ENCODE measurements at places on chromosomes 2 and 18.

DNA sequence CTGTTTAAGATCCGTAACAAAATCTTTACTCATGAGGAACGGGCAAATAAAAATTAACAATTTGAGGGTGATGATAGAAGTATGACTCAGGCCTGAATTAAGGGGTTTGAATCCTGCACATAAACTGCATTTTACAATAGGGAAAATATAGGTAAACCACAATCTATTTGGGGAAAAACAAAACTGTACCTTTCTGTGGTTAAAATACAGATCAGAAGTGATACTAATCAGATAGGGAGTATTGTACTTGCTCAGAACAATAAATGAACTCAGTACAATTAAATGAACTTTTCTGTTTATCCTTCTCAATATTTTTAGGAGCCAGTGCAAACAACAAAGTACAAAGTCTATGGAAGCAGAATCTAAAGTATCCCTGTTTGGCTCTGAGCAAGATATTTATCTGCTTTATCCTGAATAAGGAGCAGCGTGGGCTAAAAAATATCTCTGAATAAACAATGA lies 287.3 kb downstream of the ZNF385B start:
- no peak for DNase-seq

GRCh38 chr2:241702155-241703031 lies 554 bp downstream of the ING5 start:
- DNase-seq, result peak; percentile 93

DNA sequence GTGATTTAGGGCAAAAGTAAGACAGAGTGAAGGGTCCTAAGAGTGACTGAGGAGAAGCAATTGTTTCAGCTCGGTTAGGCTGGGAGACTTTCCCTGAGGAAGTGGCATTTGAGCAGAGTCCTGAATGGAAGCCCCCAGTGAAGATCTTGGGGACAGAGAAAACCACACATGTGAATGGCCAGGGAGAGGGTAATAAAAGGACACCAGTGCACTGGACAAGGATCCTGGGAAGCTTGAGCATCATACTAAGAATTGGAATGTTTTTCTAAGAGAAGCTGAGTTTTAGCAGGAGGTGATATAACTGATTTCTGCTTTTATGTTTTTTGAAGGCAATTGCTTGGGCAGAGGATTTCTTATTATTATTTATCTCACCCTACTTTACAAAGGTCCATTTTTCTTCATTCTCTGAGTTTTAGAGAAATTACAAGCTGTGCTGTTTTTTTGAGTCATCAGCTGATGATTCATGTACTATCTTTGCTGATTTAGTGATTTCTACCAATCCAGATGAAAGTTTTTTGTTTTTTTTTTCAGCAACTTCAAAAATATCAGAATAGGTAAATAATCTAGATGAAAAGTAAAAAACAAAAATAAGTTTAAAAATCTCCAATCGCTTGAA lies 43.5 kb downstream of the MFSD6 start:
- DNase-seq, result no peak

- no peak for DNase-seq
Measured at GRCh38 chr2:230077851-230078547, 9.3 kb upstream of the SLC16A14 start.

DNA sequence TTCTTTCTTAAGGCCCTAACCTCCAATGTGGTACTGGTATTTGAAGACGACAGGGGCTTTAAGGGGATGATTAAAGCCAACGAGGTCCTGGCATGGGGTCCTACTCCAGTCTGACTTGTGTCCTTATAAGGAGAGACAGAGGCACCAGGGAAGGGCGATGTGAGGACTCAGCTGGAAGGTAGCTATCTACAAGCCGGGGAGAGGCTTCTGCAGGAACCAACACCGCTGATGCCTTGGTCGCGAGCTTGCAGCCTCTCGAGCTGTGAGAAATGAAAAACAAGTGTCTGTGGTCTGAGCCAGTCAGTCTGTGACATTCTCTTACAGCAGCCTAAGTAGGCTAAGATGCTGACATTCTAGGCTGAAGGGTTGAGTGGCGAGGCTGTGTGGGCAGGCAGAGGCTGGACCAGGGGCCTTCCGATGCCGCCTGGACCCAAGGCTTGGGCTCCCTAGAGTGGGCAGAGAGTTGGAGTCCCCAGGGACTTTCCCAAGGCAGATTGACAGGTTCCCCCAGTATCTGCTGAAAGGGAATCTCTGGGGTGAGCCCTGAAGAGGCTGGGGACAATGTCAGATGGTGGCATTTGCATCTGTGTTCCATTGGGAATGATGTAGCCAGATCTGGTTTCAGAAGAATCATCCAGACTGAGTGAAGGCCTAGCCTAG lies 322.9 kb upstream of the HS6ST1 start:
- no peak for DNase-seq

- DNase-seq, result no peak
Measured at GRCh38 chr18:70671889-70672565, 383.2 kb downstream of the SOCS6 start.

DNA sequence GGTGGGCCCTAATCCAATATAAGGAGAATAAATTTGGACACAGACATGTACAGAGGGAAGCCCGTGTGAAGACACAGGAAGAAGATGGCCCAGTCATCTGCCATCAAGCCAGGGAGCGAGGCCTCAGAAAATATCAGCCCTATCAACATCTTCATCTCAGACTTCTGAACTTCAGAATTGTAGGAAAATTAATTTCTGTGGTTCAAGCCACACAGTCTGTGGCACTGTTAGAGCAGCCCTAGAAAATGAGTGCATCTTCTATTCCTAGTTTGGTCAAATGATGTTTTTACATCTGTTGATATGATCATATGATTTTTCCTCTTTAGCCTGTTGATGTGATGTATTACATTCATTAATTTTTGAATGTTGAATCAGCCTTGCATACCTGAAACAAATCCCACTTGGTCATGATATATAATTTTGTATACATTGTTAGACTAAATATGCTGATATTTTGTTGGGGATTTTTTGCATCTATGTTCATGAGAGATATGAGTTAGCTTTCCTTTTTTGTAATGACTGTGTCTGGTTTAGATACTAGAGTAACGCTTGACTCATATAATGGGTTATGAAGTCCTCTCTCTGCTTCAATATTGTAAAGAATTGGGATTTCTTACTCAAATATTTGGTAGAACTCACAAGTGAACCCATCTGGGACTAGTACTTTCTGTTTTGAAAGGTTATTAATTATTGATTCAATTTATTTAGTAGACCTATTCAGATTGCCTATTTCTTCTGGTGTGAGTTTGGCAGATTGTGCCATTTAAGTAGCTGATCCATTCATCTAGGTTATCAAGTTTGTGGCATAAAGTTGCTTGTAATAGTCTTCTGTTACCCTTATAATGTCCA lies 451.4 kb downstream of the EIPR1 start:
- DNase-seq, result no peak

GRCh38 chr2:38539086-38539485 lies 63.6 kb downstream of the HNRNPLL start:
- DNase-seq, result no peak

GRCh38 chr2:63347361-63347760 lies 240.9 kb downstream of the WDPCP start:
- no peak for DNase-seq

GRCh38 chr18:62425465-62426190 lies 97.2 kb upstream of the ZCCHC2 start:
- no peak for DNase-seq
